H7 (cell line): ENCODE measurements at places on chromosomes 2 and 18. TPM values are rescaled to one million over a fixed set of nuclear protein-coding genes. Genes with fewer than 3 reads are reported as not detected.

- DNase-seq = no peak
Measured at GRCh38 chr2:118846953-118847761, at the start of gene EN1. EN1 (minus strand) TSS chr2:118847648; CDS start chr2:118847167, 481 bp downstream.

Gene WDSUB1
- total RNA-seq = 7.4 TPM in 2 replicates

GRCh38 chr2:65357959-65358294 lies 74.5 kb downstream of the SPRED2 start:
- DNase-seq = no peak

GRCh38 chr2:105777506-105778055 lies 32.9 kb downstream of the NCK2 start:
- DNase-seq = no peak

Gene C2orf66
- not detected in 2 replicates for total RNA-seq
